ENCODE measurements at places on chromosomes 3 and 15. TPM values are rescaled to one million over a fixed set of nuclear protein-coding genes. Genes with fewer than 3 reads are reported as not detected.

STRC gene
- total RNA-seq, result not detected

HGD gene
- total RNA-seq, result not detected

PCOLCE2 gene
- total RNA-seq, result 1.5 TPM

THSD4 gene
- 14.7 TPM for total RNA-seq

UBE2E1 gene
- total RNA-seq, result 82.2 TPM

HTR3E gene
- not detected for total RNA-seq

TMC3 gene
- not detected for total RNA-seq

DZIP1L gene
- total RNA-seq, result 13.6 TPM

MCTP2 gene
- 1.8 TPM for total RNA-seq

GP5 gene
- total RNA-seq, result not detected

UACA gene
- 24.2 TPM for total RNA-seq

ADAMTS17 gene
- total RNA-seq, result 0.30 TPM

RAB27A gene
- 11.6 TPM for total RNA-seq

GOLGA6L25 gene
- not detected for total RNA-seq

TRIM71 gene
- total RNA-seq, result not detected

ZPLD1 gene
- total RNA-seq, result not detected

MB21D2 gene
- 10.3 TPM for total RNA-seq

PLA2G4E gene
- total RNA-seq, result not detected

ADGRG7 gene
- total RNA-seq, result not detected

NLGN1 gene
- 0.50 TPM for total RNA-seq

U2SURP gene
- 19.8 TPM for total RNA-seq

SLC12A1 gene
- not detected for total RNA-seq

LYZL4 gene
- total RNA-seq, result not detected

A4GNT gene
- not detected for total RNA-seq

ASB14 gene
- not detected for total RNA-seq

GP9 gene
- total RNA-seq, result not detected

SH2D7 gene
- not detected for total RNA-seq

VGLL3 gene
- total RNA-seq, result 15.8 TPM

XIRP1 gene
- total RNA-seq, result not detected

GOLGA8M gene
- total RNA-seq, result not detected

TGM4 gene
- total RNA-seq, result 0.15 TPM

TNFAIP8L3 gene
- total RNA-seq, result 2.1 TPM

CTXN2 gene
- not detected for total RNA-seq

CLRN1 gene
- not detected for total RNA-seq

HIGD1A gene
- 134 TPM for total RNA-seq

CNTN6 gene
- not detected for total RNA-seq

FANCD2OS gene
- not detected for total RNA-seq

FSIP1 gene
- 0.17 TPM for total RNA-seq

IGDCC3 gene
- total RNA-seq, result under 0.01 TPM

GDPGP1 gene
- 4.2 TPM for total RNA-seq

ACTRT3 gene
- 3.7 TPM for total RNA-seq

IP6K1 gene
- 18.2 TPM for total RNA-seq

FBXL22 gene
- total RNA-seq, result 0.15 TPM

SIN3A gene
- 36.1 TPM for total RNA-seq

BCL2A1 gene
- total RNA-seq, result not detected

STAC gene
- total RNA-seq, result 4.3 TPM

P2RY14 gene
- not detected for total RNA-seq

ADCY5 gene
- under 0.01 TPM for total RNA-seq

AP3S2 gene
- total RNA-seq, result 21.7 TPM

WNT5A gene
- 33.5 TPM for total RNA-seq

EFCAB12 gene
- total RNA-seq, result 0.15 TPM

SLC27A2 gene
- 0.50 TPM for total RNA-seq

CCDC54 gene
- total RNA-seq, result not detected

GUCA1C gene
- not detected for total RNA-seq

FGD5 gene
- total RNA-seq, result under 0.01 TPM

SCG5 gene
- 16.3 TPM for total RNA-seq

EPHB3 gene
- 0.89 TPM for total RNA-seq

SAXO2 gene
- total RNA-seq, result 0.50 TPM

C3orf85 gene
- not detected for total RNA-seq

ACAN gene
- total RNA-seq, result under 0.01 TPM
